ENCODE measurements at places on chromosomes 1 and 21.

DNA sequence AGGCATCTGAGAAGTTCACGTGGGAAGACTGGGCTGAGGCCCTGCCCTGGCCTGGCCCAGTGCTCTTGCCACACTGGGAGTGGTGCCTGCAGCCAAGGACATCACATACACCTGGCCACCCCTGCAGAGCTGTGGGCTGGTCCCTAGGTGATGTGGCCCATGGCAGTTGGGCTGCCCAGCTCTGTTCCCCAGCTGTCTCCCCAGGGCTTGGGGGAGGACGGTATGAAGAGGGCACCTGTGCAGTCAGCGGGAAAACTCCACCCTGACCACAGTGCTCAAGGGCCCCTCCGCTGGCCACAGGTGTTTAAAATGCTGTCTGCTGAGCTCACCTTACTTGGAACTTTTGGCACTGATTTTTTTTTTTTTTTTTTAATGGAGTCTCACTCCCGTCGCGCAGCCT lies 120.4 kb upstream of the SLC25A33 start:
- no peak for DNase-seq

GRCh38 chr1:77680173-77680572 lies 2.3 kb downstream of the ZZZ3 start:
- DNase-seq = no peak

- no peak for DNase-seq
Measured at GRCh38 chr1:91891454-91891853, 5.5 kb upstream of the TGFBR3 start.

GRCh38 chr1:89295187-89295586 lies 22.5 kb upstream of the GBP5 start:
- no peak for DNase-seq

DNA sequence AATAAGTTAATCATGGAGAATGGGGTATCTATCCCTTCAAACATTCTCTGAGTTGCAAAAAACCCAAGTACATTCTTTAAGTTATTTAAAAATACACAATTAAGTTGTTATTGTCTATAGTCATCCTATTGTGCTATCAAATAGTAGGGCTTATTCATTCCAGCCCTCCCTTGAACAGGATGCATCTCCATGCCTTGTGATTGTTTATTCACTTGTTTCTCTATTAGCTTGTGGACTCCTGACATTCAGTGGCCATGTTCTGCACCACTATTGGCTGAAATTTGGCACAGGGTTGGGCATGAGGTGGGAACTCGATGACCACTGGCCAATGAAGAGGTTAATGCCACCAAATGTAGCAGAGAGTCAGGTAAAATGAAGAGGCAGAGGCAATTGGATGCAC lies 272.8 kb downstream of the TNR start:
- DNase-seq = no peak

GRCh38 chr1:160761046-160761445 lies 22.0 kb downstream of the SLAMF7 start:
- no peak for DNase-seq

GRCh38 chr1:229025576-229025975 lies 245.3 kb upstream of the RAB4A start:
- DNase-seq = no peak

DNA sequence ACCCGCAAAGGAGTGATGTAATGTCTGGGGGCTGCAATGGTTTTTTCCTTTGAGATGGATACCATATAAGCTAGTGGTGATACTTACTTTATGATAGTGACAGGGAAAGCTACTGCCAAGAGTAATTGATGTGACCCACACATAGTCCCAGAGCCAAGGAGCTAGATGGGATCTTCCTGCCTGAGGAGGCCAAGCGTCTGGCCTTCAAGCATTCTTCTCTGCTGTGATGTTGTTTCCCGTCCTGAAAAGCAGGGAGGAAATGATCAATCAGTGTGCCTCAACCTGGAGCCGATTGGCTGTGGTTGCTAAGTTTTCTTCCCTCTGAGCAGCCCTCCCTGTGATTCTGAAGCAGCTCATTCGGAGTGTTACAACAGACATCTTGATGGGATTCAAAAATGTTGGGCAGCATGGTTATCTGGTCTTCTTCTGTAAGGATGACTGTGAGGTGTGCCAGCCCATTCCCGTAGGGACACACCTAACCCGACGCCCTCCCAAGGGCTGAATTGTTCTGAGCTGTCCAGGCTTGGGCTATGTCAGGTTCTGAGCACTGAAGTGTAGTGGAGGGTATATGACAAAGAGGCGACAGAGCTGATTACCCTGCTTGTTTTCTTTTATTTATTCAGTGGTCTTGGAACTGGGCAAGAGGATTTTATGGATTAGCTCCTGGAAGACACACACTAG lies 56.7 kb downstream of the UCK2 start:
- DNase-seq = no peak

DNA sequence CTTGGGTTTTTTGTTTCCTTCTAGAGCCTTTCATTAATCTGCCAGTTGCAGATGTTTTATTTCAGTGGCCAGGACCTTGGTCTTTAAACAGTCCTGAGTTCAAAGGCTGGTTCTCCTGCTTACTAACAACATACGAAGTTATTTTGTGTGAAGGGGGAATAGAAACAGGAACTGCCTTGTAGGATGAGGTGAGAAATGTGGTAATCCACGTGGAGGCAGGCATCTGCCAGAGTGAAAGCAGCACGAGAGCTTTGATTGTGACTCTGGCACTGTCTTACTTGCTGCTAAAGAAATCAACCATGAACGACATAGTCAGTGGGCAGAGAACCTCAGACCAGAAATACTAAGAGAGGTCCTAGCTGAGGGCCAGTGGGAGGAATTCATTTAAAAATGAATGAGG lies 30.4 kb downstream of the TMEM63A start:
- DNase-seq = no peak

- no peak for DNase-seq
Measured at GRCh38 chr21:23131177-23131576, 2133.0 kb downstream of the NCAM2 start.

GRCh38 chr1:207849646-207850045 lies 61.3 kb downstream of the CD34 start:
- no peak for DNase-seq

Measured in hematopoietic multipotent progenitor cell treated with erythropoietin and hydrocortisone succinate and interleukin-3 and kit ligand, for 17 days (in vitro differentiated cells).